Astrocyte of the hippocampus (primary cell): ENCODE measurements at places on chromosomes 4 and X.

DNA sequence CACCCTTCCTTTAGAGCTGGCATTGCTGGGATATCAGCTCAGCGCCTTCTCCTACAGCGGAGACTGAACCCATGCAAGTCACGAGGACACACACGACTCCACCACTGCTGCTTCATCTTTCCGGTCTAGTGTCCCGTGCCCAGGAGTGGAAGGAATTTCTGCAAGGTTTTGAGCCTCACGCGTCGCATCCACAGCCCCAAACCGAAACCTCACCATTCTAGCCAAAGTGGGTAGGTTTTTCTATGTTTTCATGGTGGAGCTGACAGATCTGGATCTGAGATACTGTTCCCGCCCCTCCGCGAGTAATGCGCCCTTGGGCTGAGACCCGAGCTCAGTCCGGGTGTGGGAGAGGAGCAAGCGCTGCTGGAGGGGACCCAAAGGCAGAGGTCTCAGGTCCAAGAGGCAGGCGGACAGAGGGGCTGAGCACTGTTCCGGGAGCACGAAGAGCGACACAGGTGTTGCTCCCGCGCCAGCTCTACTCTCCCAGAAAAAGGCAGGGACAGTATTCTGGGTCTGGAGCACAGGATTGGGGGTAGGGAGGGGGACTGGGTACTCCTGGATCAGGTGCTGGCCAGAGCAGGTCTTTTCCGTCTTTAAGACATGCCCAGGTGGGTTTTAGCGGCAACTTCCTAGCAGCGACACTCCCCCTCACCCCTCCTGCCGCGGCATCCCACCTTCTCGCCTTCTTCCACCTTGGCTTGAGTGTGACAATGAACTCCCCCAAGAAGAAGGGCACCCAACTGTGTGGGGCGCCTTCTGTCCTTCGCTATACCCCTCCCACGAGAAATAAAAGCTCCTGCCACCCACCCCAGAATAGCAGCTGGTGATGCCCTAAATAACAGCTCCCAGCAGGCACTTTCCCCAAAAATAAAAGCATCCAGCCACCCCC, 1.8 kb downstream of the EPHA5 start:
- peak; percentile 69 for DNase-seq

- no peak for DNase-seq
Observed at GRCh38 chr4:54547299-54548097, 110.3 kb upstream of the KIT start.

- DNase-seq: peak; percentile 30
Observed at GRCh38 chr4:144347121-144347520, 206.6 kb upstream of the GYPA start.

- DNase-seq: peak; percentile 90
Observed at GRCh38 chr4:1351854-1352566, 5.0 kb downstream of the UVSSA start.

- no peak for DNase-seq
Observed at GRCh38 chr4:145719752-145720624, 40.0 kb downstream of the C4orf51 start.

DNA sequence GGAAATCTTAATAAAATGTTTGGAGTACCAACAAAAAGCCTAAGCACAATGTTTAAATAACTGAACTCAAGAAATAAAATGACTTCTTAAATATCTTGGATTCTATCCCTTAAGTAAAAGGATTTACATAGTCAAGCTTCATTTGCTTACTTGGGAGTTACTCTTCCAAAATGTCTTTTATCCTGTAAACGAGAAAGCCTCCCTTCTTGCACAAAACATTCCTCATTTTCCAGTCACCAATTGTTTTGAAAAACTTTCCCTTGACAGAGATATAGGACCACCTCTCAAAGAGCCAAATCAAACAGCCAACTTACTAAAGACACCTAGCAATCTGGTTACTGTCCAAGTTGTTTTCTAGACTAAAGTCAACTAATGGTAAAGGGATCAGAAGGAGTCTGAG, 18.6 kb downstream of the PDGFC start:
- DNase-seq: peak; percentile 17

GRCh38 chr4:146054676-146055075, 116.1 kb upstream of the ZNF827 start:
- no peak for DNase-seq

DNA sequence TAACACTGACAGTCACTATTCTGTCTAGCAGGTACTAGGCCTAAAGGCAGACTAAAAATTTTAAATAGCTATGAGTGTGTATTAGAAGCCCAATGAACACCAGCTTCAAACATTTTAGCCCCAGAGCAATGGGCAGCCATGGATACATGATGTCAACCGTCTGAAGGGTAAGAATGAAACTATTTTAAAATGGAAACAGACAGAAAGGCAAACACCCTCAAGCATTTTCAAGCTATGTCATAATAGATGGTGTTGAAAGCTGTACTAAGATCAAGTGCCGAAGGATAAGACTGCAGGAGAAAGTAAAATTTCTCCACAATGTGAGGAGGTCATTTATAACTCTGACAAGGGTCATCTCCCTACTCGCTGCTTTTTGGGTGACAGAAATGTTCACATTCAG, 225.0 kb downstream of the COL25A1 start:
- no peak for DNase-seq

DNA sequence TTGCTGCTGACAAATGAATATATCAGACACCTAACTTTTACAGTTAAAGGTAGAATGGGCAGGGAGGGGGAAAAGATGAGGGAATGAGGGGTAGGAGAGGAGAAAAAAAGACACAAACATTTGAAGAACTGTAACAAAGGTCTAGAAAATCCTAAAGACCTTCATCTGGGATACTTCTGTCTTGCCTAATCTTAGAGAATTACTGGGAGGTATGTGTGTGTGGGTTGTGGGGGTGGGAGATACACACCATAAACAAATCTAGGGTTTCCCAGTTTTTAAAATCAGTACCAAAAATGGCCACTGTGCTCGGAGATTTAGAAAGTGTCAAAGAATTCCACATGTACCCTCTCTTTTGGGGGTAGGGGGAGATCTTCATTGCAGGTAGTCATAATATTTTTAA, 166.7 kb downstream of the SH3KBP1 start:
- DNase-seq: no peak

- DNase-seq: peak; percentile 2
Observed at GRCh38 chr4:90582087-90582486, 454.9 kb downstream of the CCSER1 start.
